ENCODE measurements at places on chromosomes 6 and 20.

GRCh38 chr6:75775219-75775618, 26.2 kb downstream of the MYO6 start:
- DNase-seq, result no peak

DNA sequence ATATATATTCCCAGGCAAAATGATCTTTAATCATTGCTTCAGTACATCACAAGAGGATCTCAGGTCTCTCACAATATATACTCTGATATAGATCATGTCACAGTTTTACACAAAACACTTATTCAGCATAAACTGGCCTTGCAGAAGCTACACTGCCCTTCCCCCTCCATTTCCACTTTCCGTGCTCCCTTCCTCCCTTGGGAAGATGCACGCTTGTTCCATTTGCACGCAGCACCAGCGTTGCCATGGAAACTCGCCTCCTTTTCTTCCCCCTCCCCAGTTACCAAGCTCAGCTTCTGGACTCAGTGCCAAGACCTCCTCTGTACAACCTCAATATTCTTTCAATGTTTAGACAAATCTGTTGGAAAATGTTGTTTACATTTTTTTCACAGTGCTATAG, 154.6 kb downstream of the RFPL4B start:
- no peak for DNase-seq

DNA sequence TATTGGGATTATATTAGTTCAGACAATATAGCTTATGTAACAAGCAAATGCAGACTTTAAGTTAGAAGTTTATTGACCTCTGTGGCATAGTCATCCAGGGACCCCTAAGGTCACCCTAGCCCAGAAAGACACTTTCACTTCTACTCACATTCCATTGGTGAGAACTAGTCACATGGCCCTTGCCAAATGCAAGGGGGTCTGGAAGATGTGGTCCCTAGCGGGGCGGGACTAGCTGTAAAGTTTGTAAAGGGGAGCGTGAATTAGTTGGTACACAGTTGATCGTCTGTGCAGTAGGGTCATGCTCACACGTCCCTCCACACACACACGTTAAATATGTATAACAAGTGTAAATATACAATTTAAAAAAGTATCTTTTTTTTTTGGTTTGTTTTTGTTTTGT, 9.3 kb downstream of the HNF4A start:
- no peak for DNase-seq

DNA sequence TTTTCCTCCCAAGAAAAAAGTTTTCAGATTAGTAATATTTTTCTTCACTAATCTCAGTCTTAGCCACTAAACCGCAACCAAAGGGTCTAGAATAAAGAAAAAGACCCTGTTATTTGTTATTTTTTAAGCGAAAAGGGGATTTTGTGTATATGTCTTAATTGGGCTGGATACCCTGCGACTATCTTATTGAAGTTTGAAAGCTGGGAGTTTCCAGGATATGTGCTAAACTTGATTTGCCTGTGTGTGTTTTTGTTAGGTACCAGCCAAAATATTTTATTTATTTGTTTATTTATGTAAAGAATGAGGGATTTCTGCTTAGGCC, 52.4 kb downstream of the TNFAIP3 start:
- no peak for DNase-seq

GRCh38 chr20:6599876-6600735, 167.4 kb upstream of the BMP2 start:
- DNase-seq, result no peak

- no peak for DNase-seq
Measured at GRCh38 chr6:156449569-156449968, 327.6 kb upstream of the ARID1B start.

DNA sequence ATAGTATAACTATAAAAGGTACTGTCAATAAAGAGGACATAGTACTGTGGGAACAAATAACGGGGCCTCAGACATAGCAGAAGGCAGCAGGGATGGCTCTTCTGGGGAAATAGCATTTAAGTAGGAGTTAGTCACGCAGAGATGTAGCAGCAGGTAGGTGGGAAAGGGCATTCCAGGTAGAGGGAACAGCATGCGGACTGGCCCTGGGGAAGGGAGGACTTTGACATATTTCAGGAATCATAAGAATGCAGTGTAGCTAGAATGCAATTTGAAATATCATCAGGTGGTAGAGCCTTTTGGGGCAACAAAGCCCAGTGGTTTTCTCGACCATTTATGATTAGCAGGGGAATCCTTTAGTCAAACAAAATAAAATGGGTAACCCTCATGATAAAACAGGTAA, 191.1 kb downstream of the SLC24A3 start:
- no peak for DNase-seq

DNA sequence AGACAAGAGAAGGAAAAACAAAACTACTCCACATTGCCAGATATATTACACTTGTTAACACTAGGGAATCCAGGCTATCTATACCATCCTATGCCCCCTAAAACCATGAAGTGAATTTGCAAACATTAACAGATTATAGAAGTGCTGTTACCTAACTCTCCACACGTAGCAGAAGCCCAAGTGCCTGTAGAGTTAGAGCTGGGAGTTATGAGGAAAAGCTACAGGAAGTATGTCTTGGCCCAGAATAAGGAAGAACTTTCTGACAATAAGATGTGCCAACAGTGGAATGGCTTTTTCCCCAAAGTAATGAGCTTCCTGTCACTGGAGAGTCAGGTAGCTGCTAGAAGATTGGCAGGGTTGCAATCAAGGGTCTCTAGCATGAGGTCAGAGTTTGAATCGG, 32.5 kb downstream of the ADGRG6 start:
- no peak for DNase-seq

Data from AG09319 (cell line).